ENCODE measurements at places on chromosomes 3 and 15.

- DNase-seq: no peak
Observed at GRCh38 chr15:91861223-91861622, 7.7 kb downstream of the SLCO3A1 start.

- no peak for DNase-seq
Observed at GRCh38 chr3:56197991-56198390, 270.3 kb downstream of the ERC2 start.

- no peak for DNase-seq
Observed at GRCh38 chr3:188573956-188574355, 420.0 kb downstream of the LPP start.

DNA sequence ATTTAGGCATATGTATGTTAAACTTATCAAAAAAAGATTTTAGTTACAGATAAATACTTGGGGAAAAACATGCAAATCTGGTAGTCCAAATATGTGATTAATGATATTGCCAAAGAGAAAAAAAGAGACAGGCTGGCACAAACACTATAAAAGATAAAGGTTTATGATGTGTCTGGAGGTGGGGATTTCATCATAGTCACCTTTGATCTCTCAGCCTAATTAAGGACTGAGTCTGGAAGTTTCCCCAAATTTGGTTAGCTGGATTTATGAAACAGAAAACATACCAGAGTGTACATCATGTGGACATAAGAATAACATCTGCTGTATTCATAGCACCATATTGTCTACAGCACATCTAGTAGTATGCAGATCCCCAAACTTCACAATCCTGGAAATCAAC lies 157.0 kb downstream of the FGF12 start:
- DNase-seq: no peak

GRCh38 chr3:142027735-142028134 lies 121.6 kb downstream of the TFDP2 start:
- DNase-seq: peak; percentile 27

DNA sequence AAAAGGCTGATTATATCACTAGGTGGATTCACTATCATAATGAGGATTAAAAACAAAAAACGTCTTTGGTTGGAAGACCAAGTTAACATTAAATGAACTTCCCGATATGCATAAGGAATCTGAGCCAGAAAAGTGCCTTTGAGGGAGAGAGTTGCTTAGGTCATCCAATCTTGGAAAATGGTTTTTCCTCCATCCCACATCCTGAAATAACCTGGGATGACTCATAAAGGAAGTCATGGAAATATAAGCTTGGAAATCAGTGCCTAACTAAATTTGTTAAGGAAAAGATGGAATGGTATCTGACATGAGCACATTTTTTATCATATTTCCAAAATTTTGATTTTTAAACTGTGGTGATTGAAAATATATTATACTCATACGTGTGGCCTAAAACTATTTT lies 66.0 kb downstream of the KBTBD8 start:
- DNase-seq: no peak

GRCh38 chr3:120682095-120682681 lies at the start of gene HGD:
TSS of gene HGD (minus strand) at chr3:120682239. CDS start at chr3:120682111, 128 bp downstream.
- DNase-seq: no peak

DNA sequence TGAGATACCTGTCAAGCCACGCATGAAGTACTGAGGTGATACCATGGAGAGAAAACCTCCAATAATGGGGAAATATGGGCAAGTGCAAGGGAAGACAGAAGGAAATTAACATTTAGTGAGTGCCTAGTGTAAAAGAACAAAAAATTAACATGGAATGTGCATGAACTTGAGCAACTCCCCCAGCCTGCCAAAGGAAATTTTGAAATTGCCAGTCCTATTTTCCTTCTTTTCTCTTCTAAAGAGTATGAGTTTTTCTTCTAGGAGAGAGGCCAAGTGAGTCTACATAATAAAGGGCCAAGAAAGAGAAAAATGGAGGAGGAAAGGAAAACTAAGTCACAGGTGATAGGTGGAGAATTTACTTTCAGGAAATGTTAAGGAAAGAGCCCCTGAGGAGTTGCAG lies 602.4 kb upstream of the MDFIC2 start:
- no peak for DNase-seq

DNA sequence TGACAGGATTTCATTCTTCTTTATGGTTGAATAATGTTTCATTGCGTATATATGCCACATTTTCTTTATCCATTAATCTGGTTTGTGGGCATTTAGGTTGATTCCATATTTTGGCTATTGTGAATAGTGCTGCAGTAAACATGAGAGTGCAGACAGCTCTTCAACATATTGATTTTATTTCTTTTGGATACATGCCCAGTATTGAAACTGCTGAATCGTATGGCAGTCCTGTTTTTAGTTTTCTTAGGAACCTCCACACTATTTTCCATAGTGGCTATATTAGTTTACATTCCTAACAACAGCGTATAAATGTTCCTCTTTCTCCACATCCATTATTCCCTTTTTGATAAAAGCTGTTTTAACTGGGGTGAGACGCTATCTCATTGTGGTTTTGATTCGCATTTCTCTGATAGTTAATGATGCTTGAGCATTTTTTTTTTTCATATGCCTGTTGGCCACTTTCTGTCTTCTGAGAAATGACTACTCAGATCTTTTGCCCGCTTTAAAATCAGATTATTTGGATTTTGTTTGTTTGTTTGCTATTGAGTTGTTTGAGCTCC lies 21.7 kb downstream of the AQP9 start:
- no peak for DNase-seq

DNA sequence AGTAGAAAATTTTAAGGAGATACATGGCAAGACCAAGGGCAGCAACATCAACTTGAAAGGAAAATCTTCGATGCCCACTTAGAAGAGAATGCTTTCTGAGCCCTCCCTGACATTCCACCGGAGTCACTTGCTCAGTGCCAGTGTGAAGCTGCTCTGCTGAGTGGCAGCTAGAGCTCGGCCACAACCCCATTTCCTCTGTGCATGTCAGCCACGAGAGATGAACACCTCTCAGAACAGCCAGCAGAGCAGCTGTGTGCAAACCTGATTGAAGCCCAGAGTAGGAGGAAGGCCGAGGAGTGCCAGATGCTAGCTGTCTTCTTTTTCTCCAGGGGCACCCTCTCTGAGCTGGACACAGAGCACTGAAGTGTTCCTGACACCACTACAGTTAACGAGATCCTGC lies 12.2 kb downstream of the TARS3 start:
- no peak for DNase-seq

- DNase-seq: no peak
Observed at GRCh38 chr3:13162549-13163320, 89.5 kb upstream of the IQSEC1 start.

DNA sequence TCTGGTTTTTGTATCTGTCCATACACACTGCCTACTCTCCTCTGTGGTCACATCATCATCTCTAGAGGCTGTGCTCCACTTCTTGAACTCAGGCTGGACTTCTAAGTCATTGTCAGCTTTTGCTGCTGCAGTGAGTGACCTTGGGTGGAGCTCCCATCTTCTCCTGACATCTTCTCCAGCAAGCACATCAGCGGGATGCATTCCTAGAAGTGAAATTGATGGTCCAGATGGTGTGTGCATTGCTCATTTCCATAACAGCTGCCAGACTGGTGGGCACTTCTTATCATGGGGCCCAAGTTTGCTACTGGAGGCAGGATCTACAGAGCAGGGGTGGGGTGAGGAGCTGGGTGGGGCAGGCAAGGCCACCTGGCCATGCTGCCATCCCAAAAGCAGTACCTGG lies 109.9 kb downstream of the DNAJB8 start:
- DNase-seq: no peak

- DNase-seq: no peak
Observed at GRCh38 chr3:31102196-31102879, 207.9 kb upstream of the GADL1 start.

GRCh38 chr3:198092276-198092675 lies 132.3 kb downstream of the LMLN start:
- no peak for DNase-seq

- DNase-seq: no peak
Observed at GRCh38 chr3:141330718-141331376, 37.5 kb upstream of the ZBTB38 start.

GRCh38 chr3:179973931-179974361 lies 62.8 kb downstream of the PEX5L start:
- DNase-seq: no peak

- DNase-seq: no peak
Observed at GRCh38 chr15:71332431-71333004, 217.2 kb downstream of the THSD4 start.

DNA sequence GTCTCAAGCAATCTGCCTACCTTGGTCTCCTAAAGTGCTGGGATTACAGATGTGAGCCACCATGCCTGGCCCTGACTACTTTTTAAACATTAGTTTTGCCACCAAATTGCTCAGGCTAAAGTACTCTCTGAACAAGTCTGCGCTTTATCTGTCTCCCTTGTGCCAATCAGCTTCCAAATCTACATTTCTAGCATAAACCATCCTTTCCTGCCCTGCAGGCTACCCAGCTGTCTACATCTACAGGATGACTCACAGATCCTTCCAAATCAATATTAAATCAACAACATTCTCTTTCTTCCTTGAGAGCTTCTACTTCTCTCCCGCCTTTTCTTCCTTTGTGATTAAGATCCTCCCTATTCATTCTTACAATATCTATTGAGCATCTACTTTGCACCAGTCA lies 16.0 kb upstream of the ATOSA start:
- no peak for DNase-seq

DNA sequence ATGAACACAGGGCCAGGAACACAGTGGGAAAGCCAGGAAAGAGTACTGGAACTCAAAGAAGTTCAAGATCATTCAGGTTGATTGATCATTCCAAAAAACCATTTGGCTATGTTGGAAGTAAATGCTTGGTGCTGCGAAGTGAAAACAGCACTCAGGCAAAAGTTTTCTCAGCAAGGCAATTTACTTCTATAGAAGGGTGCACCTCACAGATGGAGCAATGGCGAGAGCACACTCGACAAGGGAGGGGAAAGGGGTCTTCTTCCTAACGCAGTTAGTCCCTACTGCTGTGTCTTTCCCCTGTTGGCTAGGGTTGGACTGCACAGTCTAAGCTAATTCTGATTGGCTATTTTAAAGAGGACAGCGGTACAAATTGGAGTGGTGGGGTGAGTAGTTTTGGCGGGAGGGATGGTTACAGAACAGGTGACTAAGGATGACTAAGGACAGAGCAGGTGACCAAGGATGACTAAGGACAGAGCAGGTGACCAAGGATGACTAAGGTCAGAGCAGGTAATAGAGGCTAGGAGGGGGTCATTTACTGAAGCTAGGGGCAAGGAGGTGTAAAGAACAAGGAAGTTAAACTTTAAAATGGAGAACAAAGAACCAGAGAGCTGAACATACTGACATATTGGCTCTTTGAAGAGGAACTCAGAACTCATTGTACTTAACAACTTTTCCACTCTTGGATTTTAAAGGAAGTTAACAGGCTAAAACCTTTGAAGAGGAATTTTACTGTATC lies 43.3 kb downstream of the HOMER2 start:
- no peak for DNase-seq

DNA sequence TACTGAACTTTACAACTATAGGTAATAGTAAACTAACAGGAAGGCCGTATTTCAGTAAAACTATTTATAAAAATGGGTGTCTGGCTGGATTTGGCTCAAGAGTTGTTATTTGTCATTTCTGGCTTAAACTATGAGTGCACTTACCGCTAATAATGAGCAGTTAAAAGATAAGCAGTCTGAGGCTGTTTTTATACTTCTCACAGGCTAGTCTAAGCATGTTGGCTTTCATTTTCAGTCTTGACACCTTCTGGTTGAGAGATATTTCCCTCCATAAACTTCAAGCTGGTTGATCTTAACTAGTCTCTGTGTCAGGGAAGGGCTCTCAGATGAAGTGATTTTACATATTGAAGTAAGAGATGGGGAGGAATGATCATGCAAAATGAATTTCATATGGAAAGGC lies 96.1 kb downstream of the RSRC1 start:
- DNase-seq: no peak

DNA sequence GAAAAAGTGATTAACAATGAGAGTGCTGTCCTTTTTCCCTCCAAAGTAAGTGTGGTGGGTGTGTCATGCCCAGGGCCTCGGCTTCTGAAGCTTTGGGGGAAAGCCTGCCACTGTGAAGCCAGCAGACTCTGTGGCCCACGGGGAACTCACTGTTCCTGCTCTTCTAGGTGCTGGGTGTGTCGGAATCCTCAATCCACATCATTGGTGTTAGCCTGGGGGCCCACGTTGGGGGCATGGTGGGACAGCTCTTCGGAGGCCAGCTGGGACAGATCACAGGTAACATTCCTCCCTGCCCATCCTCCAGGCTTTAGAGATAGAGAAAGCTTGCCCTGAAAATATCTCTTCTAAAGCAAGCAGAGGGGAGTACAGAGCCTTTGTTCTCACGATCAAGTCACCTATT lies 11.6 kb downstream of the PLA1A start:
- no peak for DNase-seq

DNA sequence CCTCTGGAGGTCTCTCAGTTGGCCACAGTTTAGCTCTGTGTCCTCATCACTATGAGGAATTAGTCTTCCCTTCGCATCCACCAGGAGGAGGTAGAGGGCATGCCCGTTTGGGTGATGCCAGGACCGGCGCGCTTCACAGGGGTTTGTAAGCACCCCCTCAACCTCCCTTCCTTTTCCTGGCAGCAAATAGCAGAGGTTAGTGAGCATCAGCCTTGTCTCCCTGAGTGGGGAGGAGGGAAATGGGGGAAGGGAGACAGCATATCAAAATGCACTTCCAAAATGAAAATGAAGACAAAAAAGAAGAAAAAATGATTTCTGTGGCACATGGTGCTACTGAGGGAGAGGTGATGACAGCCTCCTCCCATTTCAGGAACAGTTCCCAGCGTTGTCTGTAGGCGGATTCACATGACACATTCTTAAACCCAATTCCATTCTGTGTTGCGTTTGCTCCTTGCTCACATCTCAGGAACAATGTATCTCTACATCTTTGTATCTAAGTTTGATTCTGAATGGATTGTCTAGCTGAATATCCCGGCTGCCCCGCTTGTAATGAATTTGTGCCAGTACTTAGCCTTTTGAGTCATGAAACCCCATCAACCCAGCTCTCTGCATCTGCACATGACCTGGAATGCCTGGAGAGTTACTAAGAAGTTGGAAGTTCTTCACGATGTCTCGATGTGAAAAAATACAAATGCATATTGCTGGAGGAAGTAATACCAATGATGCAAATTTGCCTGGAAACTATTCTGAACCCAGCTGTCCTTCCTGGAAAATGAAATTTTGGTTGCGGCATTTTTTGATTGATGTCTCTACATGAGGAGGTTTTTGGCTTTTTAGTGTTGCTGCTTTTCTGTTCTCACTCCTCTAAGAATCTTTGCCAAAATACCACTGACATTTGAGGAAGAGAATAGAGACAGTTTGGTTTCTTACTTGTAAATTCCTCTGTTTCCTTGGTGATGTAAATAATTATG lies 45.2 kb downstream of the TYRO3 start:
- DNase-seq: peak; percentile 48

GRCh38 chr3:23575697-23576096 lies 230.1 kb upstream of the UBE2E1 start:
- DNase-seq: no peak

GRCh38 chr3:28824316-28824715 lies 456.6 kb upstream of the RBMS3 start:
- no peak for DNase-seq

- no peak for DNase-seq
Observed at GRCh38 chr3:156639414-156640023, 34.9 kb upstream of the TIPARP start.

Measured in activated naive CD8-positive, alpha-beta T cell treated with anti-CD3 and anti-CD28 coated beads for 36 hours (primary cell).